Activated T-cell treated with anti-CD3 and anti-CD28 coated beads, Interleukin-2, amount 50 U/mL, for 72 hours (primary cell): ENCODE measurements at places on chromosomes 12 and 14.

DNA sequence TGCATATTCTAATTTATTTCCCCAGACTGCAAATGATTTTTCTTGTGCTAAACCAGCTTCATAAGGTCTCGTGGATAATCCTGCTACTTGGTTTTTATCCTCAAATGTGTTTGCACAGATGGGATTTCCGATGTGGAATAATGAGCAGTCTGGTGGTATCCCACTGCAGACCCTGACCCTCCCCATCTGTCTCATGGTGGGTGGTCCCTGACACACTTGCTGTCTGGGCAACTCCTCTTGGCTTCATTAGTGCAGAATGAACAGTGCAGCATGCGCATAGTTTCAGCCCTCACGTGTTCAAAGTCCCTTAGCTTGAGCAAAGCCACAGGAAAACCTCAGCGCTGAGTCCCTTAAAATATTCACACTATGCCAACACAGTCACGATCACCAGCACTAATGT, 996.5 kb downstream of the AACS start:
- no peak for DNase-seq
- no peaks in the 10 kb centered on the region for H3K27me3 ChIP-seq
- H3K4me3 ChIP-seq = no peak overlapping the region

- H3K27me3 ChIP-seq = no peaks in the 10 kb centered on the region
- H3K36me3 ChIP-seq = peaks cover 8% of the 10 kb centered on the region
- no peak for DNase-seq
- peaks cover 98% of the 10 kb centered on the region for H3K4me1 ChIP-seq
Measured at GRCh38 chr14:99205086-99205688, 66.8 kb downstream of the BCL11B start.

DNA sequence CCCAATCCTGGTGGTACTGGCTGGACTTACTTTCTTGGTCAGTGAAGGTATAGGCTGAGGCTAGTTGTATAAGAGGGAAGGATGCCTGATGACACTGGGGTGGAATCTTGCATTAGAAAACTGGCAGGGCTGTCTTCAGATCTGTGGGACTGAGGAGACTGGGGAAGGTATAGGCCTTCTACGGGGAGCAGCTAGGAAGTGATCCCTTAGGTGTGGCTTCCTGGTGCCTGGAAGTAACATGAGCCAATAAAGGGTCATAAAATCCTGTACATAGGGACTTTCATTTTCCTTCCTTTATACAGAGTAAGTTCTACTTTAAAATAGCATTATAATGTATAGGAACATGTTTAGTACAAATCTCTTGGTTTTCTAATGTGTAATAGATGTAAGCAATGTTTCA, 716.8 kb downstream of the LRFN5 start:
- no peak for DNase-seq
- H3K4me1 ChIP-seq = no peaks in the 10 kb centered on the region
- H3K4me3 ChIP-seq = no peak overlapping the region
- peaks cover 2% of the 10 kb centered on the region for H3K36me3 ChIP-seq

GRCh38 chr14:77761205-77761931, 412 bp upstream of the SNW1 start:
- H3K36me3 ChIP-seq = peaks cover 4% of the 10 kb centered on the region
- H3K27ac ChIP-seq = peak overlapping the region; percentile 98
- no peak for DNase-seq
- H3K27me3 ChIP-seq = no peaks in the 10 kb centered on the region

DNA sequence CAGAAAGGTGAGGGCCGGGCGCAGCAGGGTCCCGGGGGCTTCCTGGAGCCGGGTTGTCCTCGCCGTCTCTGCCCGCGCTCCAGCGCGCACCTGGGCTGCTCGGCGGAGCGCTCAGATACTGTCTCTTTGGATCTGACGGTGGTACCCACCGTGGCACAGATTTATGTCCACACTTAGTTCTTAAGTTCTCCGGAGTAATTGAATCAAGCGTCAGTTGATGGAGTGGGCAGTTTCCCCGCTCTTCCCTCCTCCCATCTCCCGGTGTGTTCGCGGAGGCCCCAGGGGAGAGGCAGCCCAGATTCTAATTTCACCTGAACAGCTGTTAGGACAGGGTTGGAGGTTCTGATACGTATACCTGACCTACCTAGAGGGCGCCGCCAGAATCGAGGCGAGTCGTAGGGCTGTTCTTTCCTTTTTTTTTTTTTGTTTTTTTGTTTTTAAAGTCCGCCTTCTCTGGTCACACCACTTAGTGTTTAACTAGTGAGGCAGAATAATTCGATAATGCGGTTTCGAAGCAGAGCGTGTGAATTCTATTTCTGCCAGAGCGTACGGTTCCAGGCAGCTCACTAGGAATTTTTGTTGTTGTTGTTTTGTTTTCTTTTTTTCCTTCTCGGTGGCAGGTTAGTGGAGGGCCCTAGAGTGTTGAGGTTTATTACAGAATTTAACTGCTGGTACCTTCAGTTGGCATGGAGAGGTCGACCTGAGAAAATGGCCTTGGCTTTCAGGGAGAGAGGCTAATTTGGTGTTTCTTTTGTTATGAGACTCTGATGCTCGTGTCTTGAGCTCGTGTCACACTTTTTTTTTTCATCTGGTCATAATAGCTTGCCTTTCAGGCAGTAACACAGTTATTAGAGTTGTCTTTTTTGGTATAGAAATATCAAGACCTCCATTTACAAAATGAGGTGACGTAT, 22.3 kb upstream of the GNS start:
- H3K27me3 ChIP-seq = peaks cover 70% of the 10 kb centered on the region
- no peak for DNase-seq
- peaks cover 15% of the 10 kb centered on the region for H3K4me1 ChIP-seq
- no peak overlapping the region for H3K27ac ChIP-seq
- peaks cover 8% of the 10 kb centered on the region for H3K36me3 ChIP-seq

DNA sequence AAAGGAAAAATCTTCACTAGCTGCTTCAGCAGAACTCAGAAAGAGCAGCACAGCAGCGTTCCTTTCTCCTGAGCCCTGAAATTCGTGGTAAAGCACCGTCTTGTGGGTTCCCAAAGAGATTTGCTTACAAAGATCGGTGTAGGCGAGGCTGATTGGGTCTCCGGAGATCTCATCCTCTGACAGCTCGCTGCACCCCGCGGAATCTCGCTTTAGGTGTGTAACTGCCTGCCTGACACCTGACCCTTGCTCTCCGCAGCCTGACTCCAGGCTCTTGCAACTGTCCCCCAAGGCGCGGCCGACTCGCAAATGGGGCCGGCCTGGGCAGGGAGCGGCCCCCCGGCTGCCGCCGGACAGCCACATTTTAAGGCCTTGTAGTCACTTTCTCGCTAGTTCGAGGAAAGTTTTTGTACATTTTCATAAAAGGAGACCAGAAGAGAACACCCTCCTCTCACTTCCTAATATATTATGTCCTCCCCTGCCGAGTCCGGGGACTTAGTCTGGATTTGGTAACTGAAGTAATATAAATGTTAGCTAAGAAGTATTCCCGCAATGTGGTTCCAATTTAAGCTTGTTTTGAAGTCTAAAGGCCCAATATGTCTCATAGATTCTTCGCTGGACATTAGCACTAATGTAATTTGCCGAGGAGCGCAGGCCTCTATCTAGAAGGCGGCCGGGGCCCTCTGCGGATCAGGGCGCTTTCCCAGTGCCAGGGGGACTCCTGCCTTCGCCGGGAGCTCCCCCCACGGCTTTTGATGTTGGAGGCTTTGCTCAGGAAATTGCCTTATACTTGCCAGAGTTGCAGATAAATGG, 177.3 kb upstream of the CDKN3 start:
- peaks cover 62% of the 10 kb centered on the region for H3K27me3 ChIP-seq
- H3K4me3 ChIP-seq = peak overlapping the region; percentile 78
- H3K36me3 ChIP-seq = no peaks in the 10 kb centered on the region
- no peak overlapping the region for H3K27ac ChIP-seq

DNA sequence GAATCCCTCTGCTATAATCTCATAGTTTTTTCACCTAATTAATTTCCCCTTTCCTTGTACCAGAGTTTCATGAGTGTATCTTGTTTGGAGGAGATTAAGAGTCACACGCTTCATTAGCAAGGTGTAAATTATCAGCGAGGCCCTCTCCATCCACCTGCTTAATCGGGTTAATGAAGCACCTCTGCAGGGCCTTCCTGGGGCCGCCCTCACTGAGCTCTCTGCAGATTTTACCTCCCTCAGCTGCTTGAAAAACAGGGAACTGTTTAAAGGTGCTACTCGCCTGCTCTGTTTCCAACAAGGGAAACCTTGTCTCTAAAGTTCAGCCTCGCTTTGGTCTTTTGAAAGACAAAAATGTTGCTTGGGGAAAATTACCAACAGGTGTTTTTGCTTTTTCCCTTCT, 35.8 kb downstream of the OTX2 start:
- no peaks in the 10 kb centered on the region for H3K4me1 ChIP-seq
- no peak overlapping the region for H3K27ac ChIP-seq
- H3K27me3 ChIP-seq = peaks cover 14% of the 10 kb centered on the region

DNA sequence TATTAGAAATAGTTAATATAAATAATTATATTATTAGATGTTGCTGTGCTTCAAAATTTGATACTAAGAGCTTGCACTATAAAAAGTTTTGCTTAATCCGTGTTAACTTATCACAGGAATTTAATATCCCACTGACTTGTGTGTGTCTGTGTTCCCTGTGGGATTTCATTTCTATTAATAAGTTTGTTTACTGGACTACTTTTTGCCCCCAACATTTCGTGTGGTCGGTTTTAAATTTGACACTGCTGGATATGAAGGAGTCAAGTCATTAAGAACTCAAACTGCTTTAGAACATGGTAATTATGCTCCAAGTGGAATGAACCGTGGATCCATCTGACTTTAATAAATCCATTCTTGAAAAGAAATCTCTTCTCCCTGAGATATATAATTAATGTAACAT, 182.2 kb upstream of the NUDT4 start:
- peaks cover 20% of the 10 kb centered on the region for H3K27me3 ChIP-seq
- no peaks in the 10 kb centered on the region for H3K4me1 ChIP-seq
- H3K4me3 ChIP-seq = no peak overlapping the region
- H3K36me3 ChIP-seq = peaks cover 5% of the 10 kb centered on the region
- H3K27ac ChIP-seq = no peak overlapping the region

- H3K36me3 ChIP-seq = peaks cover 2% of the 10 kb centered on the region
- no peak for DNase-seq
- no peaks in the 10 kb centered on the region for H3K4me1 ChIP-seq
- no peak overlapping the region for H3K4me3 ChIP-seq
Measured at GRCh38 chr12:92721130-92721529, 18.3 kb downstream of the PLEKHG7 start.

DNA sequence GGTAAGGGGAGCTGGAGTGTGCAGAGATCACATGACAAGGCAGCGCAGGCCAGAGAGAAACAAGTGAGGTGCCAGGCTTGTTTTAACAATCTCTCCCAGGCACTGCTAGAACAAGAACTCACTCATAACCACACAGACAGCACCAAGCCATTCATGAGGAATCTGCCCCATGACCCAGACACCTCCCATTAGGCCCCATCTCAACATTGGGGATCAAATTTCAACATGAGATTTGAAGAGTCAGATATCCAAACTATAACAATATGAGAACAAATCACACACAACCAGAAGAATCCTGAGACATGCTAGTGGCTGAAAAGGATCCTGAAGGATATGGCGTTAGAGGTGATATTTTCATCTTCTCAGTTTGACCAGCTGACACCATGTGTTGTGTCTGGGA, 21.9 kb downstream of the OR6J1 start:
- no peaks in the 10 kb centered on the region for H3K36me3 ChIP-seq
- no peak for DNase-seq
- no peak overlapping the region for H3K4me3 ChIP-seq
- H3K27ac ChIP-seq = no peak overlapping the region

DNA sequence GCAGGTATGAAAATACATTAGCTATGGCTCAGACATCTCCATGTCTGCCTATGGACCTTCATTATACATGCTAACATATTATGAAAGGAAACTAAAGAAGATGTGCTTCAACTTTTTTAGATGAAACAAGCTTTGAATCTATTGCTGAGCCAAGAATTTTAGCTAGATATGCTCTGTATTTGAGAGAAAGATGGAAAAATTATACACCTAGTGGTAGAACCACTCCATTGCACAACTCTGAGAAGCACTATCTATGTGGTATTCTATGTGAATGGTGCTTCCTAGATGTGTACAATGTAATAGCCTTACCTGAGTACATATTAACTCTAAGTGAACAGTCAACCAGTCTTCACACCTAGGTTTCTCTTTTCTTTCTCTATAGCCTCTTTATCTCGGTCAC, 17.3 kb downstream of the EPYC start:
- no peak for DNase-seq
- H3K4me1 ChIP-seq = no peaks in the 10 kb centered on the region
- H3K36me3 ChIP-seq = no peaks in the 10 kb centered on the region

DNA sequence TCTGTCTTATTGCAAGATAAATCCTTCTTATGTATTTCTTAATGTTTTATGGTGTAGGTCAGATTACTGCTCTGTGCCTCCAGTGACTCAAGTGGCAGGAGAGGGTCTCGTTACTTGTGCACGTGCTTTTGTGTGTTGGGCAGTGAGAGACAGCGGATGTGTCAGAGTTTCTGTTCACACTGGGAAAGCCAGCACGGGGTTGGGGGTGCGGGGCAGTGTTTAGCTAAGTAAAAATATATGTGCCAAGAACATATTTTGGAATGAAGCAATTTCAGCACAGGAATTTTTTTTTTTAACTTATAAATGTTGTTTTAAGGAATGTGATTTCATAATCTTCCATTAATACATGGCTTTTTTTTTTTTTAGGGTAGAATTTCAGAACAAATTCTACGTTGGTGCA, 4.5 kb upstream of the DNAH10 start:
- H3K4me3 ChIP-seq = no peak overlapping the region
- H3K27me3 ChIP-seq = no peaks in the 10 kb centered on the region
- peaks cover 5% of the 10 kb centered on the region for H3K36me3 ChIP-seq
- DNase-seq = no peak
- H3K4me1 ChIP-seq = peaks cover 1% of the 10 kb centered on the region
- peak overlapping the region; percentile 41 for H3K27ac ChIP-seq

DNA sequence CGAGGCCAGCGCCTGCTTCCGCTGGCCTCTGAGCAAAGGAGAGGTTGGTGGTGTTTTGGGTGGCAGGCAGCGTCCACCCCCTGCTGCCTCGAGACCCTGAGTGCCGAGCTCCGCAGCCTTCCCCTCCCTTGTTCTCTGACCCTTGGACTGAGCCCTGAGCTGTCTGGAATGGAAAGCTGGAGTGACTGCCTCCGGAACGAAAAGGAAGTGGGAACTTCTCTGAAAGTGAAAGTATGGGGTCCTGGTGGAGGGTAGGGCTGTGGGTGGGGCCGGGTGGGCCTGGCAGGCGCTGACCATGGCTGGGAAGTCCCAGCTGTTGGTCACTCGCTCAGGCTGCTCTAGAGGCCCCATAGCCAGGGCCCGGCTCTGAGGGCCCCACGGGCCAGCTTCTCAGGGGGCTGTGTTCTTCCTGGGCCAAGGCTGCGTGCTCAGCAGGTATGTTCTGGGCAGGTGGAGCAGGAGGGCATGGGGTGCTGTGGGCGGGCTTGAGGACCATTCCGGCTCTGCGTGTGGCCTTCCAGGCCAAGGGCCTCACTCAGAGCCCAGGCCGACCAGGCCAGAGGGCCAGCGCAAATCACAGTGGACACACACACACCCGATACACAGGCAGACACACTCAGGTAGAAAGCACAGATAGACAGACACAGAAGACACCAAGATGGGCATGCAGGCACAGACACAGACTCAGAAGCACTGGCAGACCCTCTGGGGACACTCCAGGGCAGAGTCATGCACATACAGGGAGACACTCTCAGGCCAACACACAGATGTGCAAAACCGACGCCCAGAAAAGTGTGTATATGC, at the start of gene EXOC3L4:
Gene EXOC3L4, plus strand, starts transcription at position 320 of the 804 bp plus-strand sequence. CDS start 5,495 bp downstream, outside the sequence.
- no peak within 1 kb of the TSS for H3K4me3 ChIP-seq
- no peak for DNase-seq
- H3K36me3 ChIP-seq = no peaks in the 10 kb centered on the region
- H3K27me3 ChIP-seq = no peaks in the 10 kb centered on the region

- no peak overlapping the region for H3K27ac ChIP-seq
- no peaks in the 10 kb centered on the region for H3K4me1 ChIP-seq
- H3K27me3 ChIP-seq = no peaks in the 10 kb centered on the region
- no peaks in the 10 kb centered on the region for H3K36me3 ChIP-seq
Measured at GRCh38 chr12:72872238-72872887, 600.2 kb downstream of the TRHDE start.

GRCh38 chr14:29648045-29648444, 279.6 kb downstream of the PRKD1 start:
- H3K27ac ChIP-seq = no peak overlapping the region
- no peak for DNase-seq
- no peak overlapping the region for H3K4me3 ChIP-seq
